ENCODE measurements at places on chromosomes 2 and 18.

DNA sequence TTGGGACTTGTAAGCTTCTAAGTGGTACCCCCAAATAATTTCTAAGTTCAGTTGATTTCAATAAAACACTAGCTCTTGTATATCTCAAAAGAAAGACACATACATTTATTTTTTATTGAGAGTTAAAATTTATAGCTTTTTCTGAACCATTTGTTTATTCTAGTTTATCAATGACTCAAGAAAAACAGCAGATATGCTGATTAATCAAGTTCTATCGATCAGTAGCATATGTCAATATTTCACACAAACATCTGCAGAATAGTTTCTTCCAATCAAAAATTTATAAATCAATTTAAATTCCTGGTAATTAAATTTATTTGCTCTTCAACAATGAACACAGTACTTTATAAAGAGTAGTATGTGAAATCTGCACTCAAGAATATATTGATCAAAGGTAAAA, 5.3 kb downstream of the FIGN start:
- no peak for DNase-seq

- no peak for DNase-seq
Observed at GRCh38 chr18:55095584-55095983, 136.3 kb upstream of the CCDC68 start.

- peak; percentile 60 for DNase-seq
Observed at GRCh38 chr2:74502720-74503505, 3.5 kb upstream of the LBX2 start.

DNA sequence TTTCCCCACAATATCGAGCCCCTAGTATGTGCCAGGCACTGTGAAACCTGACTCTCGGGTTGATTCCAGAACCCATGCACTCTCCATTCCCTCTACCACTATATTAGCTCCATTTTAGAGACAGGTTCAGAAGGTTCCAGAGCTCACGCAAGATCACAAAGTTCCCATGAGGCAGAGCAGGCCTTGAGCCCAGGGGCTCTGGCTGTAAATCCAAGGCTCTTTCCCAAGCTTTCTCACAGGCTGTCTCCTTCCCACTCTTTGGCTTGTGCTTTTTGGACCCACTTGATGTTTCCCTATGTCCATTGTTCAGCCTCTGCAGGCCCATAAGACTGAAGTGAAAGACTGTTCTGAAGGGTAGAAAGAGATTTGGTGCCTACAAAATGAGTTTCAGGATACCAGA, 15.7 kb downstream of the KIAA2012 start:
- DNase-seq = no peak

DNA sequence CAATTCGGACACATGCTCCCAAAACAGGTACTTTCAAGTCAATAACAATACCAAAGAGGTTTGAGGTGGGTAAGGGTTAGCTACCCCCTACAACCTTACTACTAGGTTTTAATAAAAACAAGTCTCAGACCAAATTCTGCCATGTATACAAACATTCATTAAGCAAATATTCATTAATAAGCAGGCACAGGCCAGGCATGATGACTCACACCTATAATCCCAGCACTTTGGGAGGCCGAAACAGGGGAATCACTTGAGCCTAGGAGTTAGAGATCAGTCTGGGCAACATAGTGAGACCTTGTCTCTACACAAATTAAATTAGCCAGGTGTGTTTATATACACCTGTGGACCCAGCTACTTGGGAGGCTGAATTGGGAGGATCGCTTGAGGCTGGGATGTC, 11.7 kb upstream of the ELAC1 start:
- no peak for DNase-seq

GRCh38 chr2:85935746-85936208, 47.0 kb upstream of the ST3GAL5 start:
- no peak for DNase-seq

DNA sequence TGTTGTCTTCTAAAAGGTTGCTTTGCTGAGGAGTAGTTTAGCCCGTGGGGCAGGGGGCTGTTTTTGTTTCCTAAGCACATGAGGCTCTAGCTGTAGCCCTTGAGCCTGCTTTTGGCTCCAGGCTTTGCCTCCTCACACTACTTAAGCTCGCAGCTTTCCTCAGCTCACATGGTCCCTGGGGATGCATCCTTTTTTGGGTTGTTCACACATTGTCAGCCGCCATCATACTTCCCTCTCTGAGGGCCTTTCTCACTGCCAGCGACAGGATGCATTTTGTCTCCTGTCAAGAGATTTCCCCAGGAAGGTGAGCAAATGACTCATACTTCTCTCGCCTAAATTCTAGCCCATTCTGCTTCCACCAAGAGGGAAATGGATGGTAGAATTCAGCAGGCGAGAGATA, 279.5 kb upstream of the PKDCC start:
- DNase-seq = no peak

DNA sequence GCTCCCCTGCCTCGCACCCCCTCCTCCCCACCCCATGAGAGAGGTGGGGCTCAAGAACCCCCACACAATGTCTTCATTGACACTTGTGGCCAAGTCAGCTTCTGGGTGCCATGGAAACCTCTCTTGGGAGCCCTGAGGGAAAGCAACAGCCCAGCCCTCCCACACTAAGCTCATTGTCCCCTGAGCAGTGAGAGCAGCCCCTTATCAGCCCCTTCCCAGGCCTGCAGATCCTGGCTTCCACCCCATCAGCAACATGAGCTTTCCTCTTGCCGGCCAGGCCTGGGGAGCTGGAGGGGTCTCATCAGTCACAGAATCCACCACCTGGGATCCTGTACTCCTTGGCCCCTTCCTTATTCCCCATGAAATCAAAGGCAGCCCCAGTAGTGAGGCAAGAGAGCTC, 107.8 kb upstream of the ST3GAL5 start:
- DNase-seq = no peak

DNA sequence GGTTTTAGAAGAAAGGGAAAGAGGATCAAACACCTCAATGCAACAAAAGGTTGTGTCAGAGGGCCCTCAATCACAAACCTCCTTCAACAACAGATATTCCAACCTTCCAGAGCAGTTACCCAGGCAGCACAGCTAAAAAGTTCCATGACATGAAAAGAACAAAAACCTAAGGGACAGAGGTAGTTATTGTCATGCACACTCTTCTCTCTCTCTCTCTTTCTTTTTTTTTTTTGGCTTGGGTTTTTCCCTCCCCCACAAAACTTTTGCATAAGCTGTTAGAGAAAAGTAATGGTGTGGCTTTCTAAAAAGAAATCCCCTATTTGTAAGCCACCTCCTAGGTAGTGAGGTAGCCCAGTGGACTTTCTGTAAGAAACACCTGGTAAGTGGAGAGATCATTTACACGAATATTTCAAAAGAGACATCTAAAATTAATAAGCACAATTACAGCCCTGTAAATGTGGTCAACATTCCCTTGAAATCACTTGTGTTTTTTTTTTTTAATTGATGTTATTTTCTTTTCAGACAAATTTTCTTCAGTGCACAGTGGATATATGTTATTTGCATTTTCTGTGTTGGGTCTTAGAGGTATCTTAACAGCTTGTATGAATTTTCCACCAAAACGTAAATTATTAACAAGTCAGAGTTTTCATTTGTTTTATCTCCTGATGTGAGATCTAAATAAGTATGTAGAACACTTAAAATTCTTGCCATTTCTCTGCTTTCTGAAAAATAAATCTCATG, 48.4 kb downstream of the ZEB2 start:
- no peak for DNase-seq

DNA sequence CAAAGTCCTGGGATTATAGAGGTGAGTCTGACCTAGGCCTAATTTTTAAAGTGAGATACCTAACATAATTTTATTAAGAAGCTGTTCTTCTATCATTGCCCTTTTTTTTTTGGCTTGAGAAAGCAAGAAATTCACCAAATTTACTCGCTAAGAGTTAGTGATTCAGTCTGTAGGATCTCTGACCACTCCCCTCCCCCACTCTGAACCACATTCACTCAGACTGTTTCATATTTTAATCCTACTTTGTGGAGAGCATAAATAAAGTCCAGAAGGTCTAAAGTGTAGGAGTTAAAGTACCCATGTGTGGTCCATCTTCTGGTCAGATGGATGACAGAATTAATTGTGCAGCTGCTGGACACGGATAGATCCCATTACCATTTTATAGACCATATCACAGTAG, 115.8 kb upstream of the MGAT5 start:
- no peak for DNase-seq

DNA sequence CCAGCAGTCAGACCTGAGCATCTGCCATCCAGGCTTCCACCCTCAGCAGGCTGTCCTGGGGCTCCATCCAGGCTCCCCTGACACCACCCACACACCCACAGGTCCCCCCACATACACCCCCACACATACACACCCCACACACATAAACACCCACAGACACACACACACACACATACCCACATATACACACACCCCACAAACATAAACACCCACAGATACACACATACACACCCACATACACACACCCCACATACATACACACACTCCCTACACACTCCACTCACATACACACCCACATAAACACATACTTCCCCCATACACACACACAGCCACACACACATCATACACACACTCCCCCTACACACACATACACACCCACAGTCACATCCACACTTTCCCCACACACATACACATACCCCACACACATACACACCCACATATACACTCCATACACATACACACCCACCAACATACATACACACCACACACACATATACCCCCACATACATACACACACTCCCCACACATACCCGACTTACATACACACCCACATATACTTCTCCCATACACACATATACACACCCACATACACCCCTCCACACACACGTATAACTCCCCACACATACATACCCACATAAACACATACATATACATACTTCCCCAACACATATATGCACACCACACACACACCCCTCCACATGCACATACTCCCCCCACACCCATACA, 183.3 kb upstream of the ETAA1 start:
- DNase-seq = no peak

- no peak for DNase-seq
Observed at GRCh38 chr18:58315041-58315440, 271.0 kb downstream of the NEDD4L start.

GRCh38 chr2:21860907-21861306, 737.1 kb downstream of the TDRD15 start:
- no peak for DNase-seq

GRCh38 chr18:28143725-28144124, 33.2 kb downstream of the CDH2 start:
- DNase-seq = no peak

GRCh38 chr18:75183973-75184493, 24.9 kb downstream of the PTGR3 start:
- DNase-seq = no peak

GRCh38 chr2:20138696-20139095, 86.2 kb downstream of the SDC1 start:
- no peak for DNase-seq

DNA sequence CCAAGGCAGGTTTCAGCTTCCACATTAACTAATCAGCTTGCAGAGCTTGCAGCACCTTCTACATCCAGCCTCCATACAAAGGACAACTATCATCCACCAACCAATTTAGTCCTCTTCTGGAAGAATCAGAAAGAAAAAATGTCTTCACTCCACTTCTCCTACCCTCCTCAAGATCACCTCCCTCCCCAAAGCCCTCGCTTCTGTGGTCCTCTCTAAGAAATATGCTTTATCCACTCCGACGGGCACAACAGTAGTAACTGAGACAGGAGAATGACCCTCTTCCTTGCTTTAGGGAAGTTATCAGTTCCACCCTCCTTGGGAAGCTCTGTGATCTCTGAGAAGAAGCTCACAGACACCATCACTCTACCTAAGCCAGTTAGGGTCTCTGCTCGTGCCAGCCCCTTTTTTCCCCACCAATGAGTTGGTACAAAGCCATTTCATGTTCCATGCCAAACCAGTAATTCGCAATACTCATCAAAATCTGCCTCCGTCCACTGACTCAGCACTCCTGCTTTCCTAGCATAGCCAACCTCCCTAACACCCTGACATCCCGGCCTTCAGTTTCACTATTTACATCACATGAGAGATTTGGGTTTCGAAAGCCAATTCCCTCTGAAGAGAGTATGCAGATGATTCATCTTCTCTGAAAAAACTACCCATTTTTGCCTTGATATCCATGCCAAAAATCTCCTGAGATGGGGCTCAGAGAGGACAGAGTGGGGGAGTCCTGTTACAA, 114.1 kb upstream of the PKDCC start:
- DNase-seq = no peak

DNA sequence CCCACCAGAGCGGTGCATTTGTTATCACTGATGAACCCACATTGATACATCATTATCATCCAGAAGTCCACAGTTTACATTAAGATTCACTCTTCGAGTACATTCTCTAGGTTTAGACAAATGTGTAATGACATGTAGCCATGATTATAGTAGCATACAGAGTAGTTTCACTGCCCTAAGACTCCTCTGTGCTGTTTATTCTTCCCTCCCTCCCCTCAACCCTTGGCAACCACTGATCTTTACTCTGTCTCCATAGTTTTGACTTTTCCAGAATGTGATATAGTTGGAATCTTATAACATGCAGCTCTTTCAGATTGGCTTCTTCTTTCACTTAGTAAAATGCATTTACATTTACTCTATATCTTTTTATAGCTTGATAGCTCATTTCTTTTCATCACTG, 31.2 kb upstream of the GREB1L start:
- DNase-seq = no peak

DNA sequence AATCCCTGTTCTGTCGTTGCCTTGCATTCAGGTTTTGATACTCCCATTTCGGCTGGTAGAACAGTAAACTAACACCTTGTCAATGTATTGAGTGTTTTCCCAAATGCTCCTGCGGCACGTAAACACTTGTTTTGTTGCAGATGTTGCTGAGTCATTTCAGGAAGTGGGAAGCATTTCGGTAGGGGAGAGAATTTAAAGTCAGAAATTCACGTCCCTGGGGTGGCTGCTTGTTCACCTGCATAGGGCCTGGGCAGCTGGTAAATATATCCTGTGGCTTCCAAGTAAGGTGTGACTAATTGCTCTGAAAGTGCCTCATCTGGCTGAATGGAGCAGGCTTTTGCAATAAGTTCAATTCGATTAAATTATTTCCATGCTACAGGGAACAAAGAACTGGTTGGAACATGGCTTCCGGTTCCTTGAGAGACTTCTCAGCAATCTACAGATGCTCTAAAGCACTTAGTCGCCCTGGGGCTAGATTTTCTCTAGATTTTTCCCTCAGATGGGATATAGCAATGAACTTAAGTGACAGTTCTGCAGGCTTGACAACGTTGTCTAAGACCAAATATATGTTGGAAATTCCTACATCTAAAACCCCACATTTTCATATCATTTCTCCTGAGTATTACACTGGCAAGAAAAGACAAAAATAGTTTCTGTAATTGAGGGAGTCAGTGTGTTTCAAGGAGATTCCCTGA, 5.2 kb downstream of the GALR1 start:
- DNase-seq = no peak

DNA sequence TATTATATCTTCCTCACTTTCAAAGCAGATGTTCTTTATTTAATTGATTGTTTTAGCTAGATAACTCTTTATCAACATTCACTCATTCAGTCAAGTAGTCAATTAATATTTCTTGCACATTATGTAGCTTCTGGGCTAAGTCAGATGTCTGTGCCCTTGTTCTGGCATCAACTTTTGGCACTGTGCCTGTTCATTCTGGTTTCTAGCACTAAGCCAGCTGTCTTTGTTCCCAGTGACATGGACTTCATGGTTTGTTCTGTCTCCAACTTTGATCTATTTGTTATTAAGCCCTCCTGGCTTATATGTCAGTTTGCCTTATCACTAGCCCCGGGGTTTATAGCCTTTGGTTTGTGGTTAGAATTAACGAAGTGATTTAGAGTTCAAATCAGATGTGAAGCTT, 247.9 kb upstream of the SYT4 start:
- DNase-seq = no peak
